ENCODE measurements at places on chromosomes 12 and 14.

DNA sequence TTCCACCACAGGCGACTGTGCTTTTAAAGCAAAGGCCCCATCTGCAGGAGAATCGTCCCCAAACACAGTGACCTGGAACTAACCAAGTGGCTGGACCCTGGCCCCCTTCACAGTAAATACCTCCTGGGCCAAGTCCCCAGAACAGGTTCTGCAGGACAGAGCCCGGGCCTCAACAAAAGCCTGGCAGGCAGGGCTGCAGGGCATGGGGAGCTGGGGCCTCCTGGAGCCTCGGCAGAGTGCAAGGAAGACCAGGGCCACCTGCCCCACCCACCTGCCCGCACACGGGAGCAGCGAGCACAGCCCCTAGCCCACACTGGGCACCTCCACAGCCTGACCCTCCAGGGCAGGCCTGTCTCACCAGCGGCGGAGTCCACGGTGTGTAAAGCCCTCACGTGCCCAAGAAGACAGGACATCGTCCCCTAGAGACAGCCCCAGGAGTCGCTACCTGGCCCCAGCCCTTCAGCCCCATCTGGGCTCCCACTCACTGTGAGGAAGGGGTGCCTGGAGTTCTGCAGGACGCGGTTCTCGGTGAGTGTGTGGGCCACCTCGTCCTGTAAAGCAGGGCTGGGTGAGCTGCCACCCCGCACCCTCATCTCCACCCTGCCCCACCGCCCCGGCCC, 21.0 kb downstream of the AKT1 start:
- no peak for DNase-seq

- DNase-seq = no peak
Observed at GRCh38 chr14:26896447-26896846, 298.6 kb upstream of the NOVA1 start.

GRCh38 chr12:116759783-116760621, 21.9 kb downstream of the RNFT2 start:
- no peak for DNase-seq

GRCh38 chr14:20848955-20849570, 42.1 kb upstream of the RNASE3 start:
- no peak for DNase-seq

Measured in NCI-H2029 treated with DMSO at 0.1 percent for 48 hours (cell line).